HCT116 (cell line): ENCODE measurements at places on chromosomes 4 and X.

- DNase-seq: no peak
These were observed 8.1 kb downstream of the RTL5 start for GRCh38 chrX:72123471-72124185.

GRCh38 chr4:169018406-169018805 lies 8.4 kb upstream of the CBR4 start:
- DNase-seq: no peak

GRCh38 chrX:18377796-18378195 lies 23.3 kb upstream of the SCML2 start:
- DNase-seq: peak; percentile 29

GRCh38 chrX:37817579-37817978 lies 29.8 kb downstream of the DYNLT3 start:
- DNase-seq: no peak

GRCh38 chr4:1116838-1117237 lies 3.5 kb upstream of the RNF212 start:
- DNase-seq: no peak

GRCh38 chrX:10851809-10852208 lies 231.4 kb upstream of the MID1 start:
- no peak for DNase-seq

GRCh38 chr4:72768364-72768763 lies 199.3 kb upstream of the ADAMTS3 start:
- DNase-seq: no peak

DNA sequence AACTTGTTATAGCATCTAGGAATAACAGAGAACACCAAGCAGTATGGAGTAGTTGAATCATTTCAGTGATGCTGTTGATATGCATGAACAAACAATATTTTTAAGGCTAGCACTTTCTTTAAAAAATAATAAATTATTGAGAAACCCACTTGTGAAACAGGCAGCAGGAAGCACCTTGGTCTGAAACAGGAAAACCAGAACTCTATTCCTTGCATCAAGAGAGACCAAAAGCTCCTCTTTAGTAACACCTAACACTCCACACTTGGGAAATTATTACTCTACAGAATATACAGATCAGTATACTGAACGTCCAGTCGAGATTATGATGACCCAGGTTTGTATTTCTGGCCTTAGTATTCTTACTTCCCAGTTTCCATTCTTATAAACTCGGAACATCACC lies 129.0 kb downstream of the ARAP2 start:
- no peak for DNase-seq

DNA sequence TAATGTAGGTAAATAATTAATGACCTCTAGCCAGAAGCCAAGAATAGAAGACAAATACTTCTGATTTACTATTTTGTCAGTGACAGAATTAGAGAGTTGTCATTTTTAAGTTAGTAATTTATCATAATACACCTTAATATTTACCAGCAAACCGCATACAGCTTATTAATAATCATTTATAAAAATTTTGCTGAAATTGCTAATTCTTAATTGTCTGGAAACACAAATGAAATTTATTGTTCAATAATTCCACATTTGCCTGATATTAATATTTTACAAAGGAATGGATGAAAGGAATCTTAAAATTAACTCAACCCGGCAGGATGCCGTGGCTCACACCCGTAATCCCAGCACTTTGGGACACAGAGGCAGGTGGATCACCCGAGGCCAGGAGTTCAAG lies 44.7 kb downstream of the PROM1 start:
- DNase-seq: no peak

- DNase-seq: peak; percentile 29
These were observed 909.1 kb downstream of the FAT4 start for GRCh38 chr4:126223784-126224407.

DNA sequence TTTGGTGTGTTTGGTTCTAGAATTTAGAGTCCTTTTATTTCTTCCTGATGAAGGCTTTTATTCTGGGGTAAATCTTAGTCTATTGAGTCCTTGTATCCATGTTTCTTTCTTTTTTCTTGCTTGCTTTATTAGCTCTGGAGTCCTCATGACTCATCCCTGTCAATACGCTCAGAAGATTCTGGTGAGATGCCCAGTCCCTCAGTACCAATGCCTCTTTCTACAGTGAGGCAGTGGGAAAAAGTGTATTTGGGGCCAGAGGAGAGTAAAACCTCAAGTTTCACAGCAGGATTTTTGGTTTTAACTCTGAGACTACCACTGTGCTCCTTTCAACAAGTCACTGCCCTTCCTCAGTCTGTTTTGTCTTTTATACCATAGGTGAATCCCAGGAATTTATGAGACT lies 368.0 kb downstream of the GBA3 start:
- DNase-seq: no peak

GRCh38 chrX:135536877-135537276 lies 16.4 kb downstream of the INTS6L start:
- no peak for DNase-seq

DNA sequence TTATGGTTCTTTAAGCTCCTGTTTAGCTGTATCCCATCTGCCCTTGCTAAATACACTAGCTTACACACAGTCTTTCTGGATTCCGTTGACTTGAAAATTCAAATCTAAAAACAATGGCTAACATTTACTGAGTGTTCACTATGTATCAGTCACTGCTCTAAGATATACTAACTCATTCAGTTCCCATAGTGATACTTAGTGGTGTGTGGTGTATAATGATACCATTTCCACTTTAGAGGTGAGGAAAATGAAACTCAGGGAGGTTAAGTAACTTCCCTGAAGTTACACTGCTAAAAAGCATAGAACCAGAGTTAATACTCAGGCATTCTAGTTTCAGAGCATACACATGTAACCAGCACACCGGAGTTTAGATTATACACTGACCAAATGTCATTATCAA lies 762.0 kb downstream of the GRID2 start:
- DNase-seq: no peak

GRCh38 chr4:48780865-48781214 lies 761 bp upstream of the FRYL start:
- no peak for DNase-seq

- DNase-seq: no peak
These were observed 88.8 kb upstream of the ENPP6 start for GRCh38 chr4:184306470-184306869.

DNA sequence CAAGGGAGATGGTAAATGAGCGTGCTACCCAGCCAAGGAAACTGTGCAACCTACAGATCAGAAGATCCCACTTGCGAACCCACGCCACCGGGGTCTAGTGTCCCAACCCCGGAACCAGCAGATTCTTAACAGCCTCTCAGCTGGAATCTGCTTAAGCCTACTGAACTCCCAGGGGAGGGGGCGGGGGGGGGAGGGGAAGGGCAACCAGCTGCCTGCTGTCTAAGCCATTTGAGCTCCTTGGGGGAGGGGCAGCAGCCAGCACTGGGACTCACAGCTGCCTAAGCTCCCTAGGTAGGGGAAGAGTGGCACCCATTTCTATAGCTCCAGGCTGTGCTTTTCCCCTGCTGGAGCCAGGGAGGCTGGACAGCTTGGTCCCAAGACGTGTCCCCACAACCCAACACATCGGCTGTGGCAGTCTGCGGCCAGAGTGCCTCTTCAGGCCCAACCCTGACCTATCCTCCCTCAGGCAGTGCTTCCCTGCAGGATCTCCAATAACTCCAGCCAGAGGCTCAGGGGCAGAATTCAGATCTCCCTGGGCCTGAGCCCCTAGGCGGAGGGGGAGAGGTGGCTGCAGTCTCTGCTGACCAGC lies 289.2 kb downstream of the LDB2 start:
- no peak for DNase-seq

DNA sequence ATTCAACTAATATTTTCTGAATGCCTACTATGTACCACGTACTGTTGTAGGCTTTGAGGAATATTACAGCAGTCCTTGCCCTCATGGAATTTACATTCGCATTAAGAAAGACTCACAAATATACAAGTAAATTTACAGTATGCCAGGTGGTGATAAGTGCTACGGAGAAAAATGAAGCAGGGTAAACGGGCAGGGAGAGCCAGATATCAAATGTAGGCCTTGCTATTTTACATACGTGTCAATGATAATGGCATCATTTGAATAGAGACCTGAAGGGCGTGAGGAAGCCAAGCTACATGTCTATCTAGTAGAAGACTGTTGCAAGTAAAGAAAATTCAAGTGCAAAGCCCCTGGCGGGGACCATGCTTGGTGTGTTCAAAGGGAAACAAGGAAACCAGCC lies 65.2 kb downstream of the AMMECR1 start:
- no peak for DNase-seq

GRCh38 chrX:72395237-72395636 lies 89.5 kb upstream of the CITED1 start:
- no peak for DNase-seq

DNA sequence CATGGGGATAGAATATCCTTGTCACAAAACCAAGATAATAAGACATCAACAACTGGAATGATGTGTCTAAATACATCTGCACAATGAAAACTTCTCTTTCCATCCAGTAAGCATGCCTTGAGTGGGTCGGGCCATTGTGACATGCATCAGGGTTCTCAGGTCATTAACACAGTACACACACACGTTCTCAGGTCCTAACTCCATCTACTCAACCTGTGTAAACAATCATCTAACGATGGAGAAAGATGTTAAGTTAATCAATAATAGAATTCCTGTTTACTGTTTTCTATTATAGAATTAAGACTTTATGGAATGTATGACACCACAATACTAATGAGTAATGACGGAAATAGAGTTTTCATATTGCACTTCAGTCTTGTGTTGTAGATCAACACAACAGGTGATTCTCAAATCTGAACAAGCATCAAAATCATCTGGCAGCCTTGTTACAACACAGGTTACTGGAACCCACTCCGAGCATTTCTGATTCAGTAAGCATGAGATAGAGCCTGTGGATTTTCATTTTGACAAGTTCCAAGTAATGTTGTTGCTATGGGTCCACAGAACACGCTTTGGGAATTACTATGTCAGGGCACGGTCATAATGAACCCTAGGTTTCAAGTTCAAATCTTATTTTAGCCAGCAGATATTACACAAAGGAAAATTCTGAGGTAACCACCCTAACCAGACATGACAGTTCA lies 315.8 kb upstream of the TEX13C start:
- no peak for DNase-seq

DNA sequence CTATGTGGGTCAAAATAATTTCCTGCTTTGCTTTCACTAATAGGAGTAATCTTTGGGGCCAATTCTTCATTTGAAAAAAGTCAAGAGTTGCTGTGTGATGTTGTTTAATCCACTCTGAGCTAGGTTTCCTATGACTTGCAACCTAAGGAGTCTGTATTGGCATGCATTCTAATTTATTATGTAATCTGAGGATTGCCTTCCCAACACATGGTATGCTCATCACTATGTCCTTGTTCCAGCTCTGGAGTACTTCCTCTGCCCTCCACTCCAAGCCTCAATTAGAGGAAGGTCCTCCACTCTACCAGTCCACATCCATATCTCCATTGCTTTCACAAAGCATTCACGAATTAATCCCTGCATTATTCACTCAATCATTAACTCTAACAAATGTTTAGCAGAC lies 56.1 kb downstream of the PPP3CA start:
- no peak for DNase-seq

GRCh38 chr4:6200922-6201362 lies 593 bp upstream of the JAKMIP1 start:
- DNase-seq: no peak

- DNase-seq: no peak
These were observed 340.2 kb upstream of the DKK2 start for GRCh38 chr4:107376293-107376692.

- DNase-seq: no peak
These were observed 257.0 kb downstream of the ASMT start for GRCh38 chrX:1871887-1872286.

DNA sequence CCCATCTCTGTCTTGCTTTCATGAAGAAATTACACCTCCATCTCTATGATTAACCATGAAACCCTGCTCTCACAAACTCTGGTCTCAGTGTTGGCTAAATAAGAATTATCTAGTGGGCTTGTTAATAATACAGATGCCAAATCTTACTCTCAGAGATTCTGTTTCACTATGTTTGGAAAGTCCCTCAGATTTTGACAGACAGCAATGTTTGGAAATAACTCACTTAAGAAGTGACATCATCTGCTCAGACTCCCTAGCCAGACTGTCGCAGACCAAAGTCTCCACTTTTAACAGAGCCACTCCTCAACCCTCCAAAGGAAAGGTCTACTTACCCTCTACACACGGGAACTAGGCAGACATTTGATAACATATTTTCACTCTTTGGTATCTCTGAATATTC lies 328.5 kb upstream of the FGF16 start:
- no peak for DNase-seq

GRCh38 chr4:139858436-139859205 lies 193.0 kb downstream of the MGST2 start:
- no peak for DNase-seq

DNA sequence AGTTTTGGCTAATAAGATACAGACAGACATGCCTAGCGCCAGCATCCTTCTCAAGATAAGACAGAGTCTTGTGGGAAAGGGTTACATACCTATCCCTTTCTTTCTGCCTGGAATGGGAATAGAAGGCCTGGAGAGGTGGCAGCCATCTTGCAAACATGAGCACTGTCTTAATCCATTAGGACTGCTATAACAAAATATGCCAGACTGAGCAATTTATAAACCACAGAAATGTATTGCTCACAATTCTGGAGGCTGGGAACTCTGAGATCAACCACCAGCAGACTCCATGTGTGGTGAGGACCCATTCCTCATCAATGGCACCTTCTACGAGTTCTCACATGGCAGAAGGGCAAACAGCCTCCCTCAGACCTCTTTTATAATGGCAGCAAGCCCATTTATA lies 26.5 kb upstream of the NEIL3 start:
- no peak for DNase-seq

DNA sequence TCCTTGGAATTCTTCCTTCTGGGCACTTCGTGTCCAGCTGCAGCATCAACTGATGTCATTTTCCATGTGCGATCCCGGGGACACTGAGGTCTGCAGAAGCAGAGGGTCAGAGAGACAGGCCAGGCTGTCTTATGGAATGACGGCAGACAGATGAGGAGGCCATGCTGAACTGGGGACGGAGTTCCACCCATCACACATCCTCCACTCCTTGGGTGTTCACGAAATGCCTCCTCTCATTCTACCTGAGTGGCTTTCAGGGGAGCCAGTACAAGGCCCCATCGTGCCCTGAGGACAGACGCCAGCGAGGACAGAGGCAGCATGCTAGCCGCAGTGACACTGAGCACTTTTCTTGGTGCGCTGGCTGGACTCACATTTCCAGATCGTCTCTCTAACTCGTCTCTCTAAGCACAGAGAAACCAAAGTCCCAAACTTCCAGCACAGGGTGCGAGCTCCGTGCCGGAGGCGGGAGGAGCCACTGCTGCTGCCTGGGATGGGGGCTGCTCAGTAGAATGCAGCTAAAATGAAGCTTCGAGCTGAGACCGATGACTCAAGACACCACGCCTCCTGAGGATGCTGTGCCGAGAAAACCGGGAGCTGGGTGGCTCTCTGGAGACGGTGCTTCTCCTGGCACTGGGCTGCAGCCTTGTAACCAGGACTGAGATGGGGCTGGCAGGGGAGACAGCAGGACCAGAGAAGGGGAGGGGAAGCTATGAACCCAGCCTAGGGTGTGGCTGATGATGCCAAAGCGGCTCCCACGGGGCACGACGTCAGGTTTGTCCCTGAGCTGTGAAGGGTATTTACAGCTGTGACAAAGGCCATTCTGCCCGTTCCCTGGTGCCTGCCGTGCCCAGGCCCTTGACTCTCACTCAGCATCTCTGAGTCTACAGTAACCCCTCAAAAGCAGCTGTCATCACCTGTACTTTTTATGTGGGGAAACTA lies 8.2 kb downstream of the ABLIM2 start:
- DNase-seq: no peak

- no peak for DNase-seq
These were observed 112.4 kb upstream of the CXCL13 start for GRCh38 chr4:77493120-77493752.

- no peak for DNase-seq
These were observed 73.8 kb upstream of the MXD4 start for GRCh38 chr4:2335729-2336101.

GRCh38 chrX:139559383-139560042 lies 29.0 kb downstream of the F9 start:
- DNase-seq: peak; percentile 24
